ENCODE measurements at places on chromosomes 12 and 14.

GRCh38 chr12:77315407-77315806, 250.0 kb upstream of the E2F7 start:
- no peak for DNase-seq

DNA sequence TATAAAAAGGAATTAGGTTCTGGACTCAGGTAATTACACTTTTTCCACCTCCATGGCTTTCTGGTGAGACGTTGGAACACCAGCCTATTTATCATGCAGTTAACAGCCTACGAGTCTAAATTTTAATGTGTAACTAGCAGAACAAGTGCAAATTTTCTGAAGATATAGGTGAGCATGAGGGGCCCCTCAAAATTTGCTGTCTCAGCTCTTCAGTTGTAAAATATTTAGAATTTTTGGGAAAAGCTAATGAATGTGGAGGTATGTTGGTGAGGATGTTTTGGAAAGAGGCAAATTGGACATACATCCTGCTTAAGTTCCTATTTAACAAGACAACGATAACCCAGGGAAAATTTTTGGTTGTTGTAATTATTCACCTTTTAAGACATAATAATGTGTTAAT, 25.3 kb upstream of the BCAT1 start:
- DNase-seq, result no peak

- DNase-seq, result no peak
These were observed 6.2 kb downstream of the CRACR2A start for GRCh38 chr12:3746758-3747157.

GRCh38 chr12:2035431-2036055, 17.2 kb upstream of the CACNA1C start:
- DNase-seq, result no peak

- no peak for DNase-seq
These were observed 56.7 kb upstream of the AEBP2 start for GRCh38 chr12:19382563-19382962.

- DNase-seq, result no peak
These were observed 455.8 kb downstream of the SOX5 start for GRCh38 chr12:23493672-23494071.

GRCh38 chr12:77118696-77119095, 53.3 kb upstream of the E2F7 start:
- no peak for DNase-seq

DNA sequence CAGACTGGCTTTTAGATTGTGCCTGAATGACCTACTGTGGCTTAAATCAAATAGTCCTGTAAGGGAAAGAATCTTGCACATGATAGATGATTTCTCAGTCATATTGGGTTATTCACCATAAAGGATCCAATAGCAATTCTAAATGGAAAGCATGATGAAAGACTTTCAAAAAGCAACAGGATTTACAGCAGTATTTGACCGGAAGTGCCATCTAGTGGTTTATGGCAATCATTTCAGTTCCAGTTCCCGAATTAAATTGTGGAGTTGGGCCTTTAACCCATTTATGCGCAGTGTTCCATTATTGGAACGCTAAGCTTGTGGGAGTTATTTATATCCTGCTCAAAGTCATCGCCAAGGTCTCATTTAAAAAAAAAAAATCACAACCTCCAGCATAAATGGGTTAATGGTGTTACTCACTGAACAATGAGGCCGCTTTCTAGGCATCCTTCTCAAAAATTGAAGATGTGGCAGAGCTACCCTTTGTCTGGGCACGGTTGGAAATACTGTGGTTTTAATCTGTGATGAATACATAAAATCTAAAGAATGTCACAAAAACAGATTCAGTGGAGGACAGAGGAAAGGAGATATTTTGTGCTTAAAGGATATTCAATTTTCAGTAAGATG, 60.8 kb upstream of the REP15 start:
- no peak for DNase-seq

- no peak for DNase-seq
These were observed 15.5 kb upstream of the NTN4 start for GRCh38 chr12:95805864-95806671.

- DNase-seq, result no peak
These were observed 369.7 kb downstream of the ALG10 start for GRCh38 chr12:34391771-34392581.

DNA sequence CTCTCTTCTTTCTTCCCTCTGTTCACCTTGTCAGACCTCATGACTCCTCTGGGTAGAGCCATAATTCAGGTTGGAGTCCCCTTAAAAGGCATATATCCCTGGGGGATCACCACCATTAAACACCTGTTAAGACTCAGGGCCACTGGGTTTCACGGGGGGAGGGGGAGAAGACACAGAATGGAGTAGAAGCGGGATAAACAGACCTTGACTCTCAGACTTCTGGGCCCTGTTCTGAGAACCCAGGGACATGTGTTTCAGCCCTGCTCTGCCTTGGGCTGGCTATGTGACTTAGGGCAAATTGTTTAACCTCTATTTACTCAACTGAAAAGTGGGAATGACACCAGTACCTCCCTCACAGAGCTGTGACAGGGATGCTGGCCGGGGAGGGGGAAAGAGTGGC, 4.6 kb downstream of the CDH24 start:
- no peak for DNase-seq

GRCh38 chr12:80709811-80710726, 2.6 kb downstream of the MYF6 start:
- no peak for DNase-seq
